ENCODE measurements at places on chromosomes 3 and 15.

DNA sequence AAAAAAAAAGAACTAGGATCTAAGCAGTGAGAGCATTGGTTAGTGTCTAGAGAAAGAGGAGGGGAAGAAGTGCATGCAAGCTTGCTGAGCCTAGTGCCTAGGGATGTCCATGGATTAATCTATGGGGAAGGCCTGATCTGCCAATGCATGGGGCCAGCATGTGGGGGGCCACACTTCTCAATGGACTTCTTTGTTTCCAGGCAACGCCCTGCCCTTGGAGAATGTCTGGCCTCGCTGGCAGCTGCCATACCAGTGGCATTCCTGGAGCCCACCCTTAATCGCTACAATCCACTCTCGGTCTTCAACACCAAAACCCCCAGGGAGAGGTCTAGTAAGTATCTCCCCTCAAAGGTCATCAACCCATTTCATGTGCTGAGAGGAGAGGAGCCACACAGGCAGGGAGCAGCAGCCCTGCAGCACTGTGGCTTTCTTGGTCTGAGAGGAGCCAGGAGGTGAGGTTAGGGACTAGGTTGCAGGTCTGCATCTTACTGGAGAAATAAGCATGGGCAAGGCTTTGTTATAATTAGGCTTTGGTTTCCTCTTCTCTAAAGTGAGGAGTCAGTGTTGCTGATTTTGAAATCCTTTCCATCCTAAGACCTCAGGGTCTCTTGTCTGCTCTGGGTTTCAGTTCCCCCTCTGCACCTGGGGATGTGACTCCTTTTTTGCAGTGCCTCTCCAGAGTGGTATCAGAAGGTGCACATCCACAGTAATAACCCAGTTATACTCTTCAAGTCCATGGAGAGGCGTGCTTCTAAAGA lies 188.1 kb upstream of the CHRM5 start:
- no peak for DNase-seq

GRCh38 chr3:37556789-37557301 lies 304.8 kb upstream of the CTDSPL start:
- no peak for DNase-seq

- DNase-seq: no peak
These were observed 127.8 kb upstream of the P2RY1 start for GRCh38 chr3:152706991-152707713.

DNA sequence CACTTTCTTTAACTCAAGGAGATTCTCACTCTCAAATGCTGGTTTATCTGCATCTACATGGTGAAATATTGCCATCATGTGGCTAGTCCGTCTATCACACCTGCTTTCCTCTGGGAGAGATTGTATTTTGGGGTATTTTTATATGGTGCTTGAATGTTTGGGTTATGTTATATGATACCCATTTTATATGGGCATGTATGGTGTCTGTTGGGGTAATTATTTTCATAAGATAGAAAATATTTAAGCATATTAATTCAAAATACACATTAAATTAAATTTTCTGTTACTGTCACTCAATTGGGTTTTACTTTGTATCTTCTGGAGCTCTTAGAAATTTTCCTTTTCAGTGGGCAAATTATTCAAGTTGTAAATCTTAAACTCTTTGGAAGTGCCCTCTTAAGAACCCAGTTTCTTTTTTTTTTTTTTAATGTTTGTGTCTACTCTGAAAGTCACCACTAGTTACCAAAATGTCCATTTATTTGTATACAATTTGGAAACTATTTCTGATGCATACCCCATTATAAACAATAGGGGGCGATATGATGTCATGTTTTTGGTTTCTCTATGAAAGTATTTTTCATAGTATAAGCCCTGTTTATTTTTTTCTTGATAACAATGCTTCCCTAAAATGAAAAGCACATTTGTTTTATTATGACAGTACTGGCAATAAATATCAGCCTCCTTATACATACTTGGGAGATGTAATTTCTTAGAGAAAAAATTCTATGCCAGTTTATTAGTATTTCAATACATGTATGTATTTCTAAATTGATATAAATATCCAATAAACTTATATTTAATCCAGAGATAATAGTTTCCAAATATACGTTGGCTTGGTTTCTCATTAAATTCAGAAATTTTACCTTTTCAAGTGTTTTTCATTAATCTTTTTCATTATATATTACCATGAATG lies 36.1 kb upstream of the PLSCR5 start:
- DNase-seq: peak; percentile 35

GRCh38 chr3:66439666-66440344 lies 61.0 kb downstream of the LRIG1 start:
- no peak for DNase-seq
